ENCODE measurements at places on chromosomes 12 and 14.

DNA sequence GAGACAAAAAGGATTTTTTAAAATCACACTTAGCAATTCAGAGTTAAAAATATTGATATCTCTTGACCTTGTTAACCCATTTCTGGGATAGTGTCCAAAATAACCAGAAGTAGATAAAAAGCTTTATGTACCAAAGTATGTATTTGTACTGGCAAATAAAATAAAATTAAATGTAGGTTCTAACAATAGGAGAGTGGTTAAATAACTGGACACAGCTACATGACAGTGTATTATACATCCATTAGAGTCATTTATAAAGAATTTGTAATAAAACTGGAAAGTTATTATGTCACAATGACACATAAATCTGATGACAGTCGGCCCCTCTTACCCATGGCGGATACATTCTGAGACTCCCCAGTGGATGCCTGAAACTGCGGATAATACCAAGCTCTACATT, 34.0 kb downstream of the BMAL2 start:
- no peak overlapping the region for H3K4me3 ChIP-seq
- H3K27ac ChIP-seq, result no peak overlapping the region
- no peaks in the 10 kb centered on the region for H3K4me1 ChIP-seq
- H3K27me3 ChIP-seq, result no peaks in the 10 kb centered on the region
- no peaks in the 10 kb centered on the region for H3K36me3 ChIP-seq

- H3K36me3 ChIP-seq, result no peaks in the 10 kb centered on the region
- no peaks in the 10 kb centered on the region for H3K27me3 ChIP-seq
- peaks cover 45% of the 10 kb centered on the region for H3K4me1 ChIP-seq
- H3K4me3 ChIP-seq, result no peak overlapping the region
These were observed 402.1 kb downstream of the ZFP36L1 start for GRCh38 chr14:68390741-68391140.

DNA sequence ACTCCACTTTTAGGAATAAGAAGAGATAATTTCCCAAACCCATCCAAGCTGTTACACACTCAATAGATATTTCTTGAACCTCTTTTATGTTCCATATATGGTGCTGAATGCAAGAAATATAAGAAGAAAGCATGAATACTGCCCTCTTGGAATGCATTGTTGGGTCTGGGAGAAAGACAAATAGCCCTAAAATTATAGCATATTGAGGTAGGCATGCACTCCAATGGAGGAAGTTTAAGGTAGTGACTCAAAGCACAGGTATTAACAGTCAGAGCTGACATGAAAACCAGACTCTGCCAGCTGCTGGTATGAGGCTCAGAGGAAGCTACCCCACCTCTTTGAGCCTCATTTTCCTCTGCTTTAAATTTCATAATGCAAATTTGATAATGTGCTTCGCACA, 261.3 kb upstream of the NOS1 start:
- H3K36me3 ChIP-seq, result no peaks in the 10 kb centered on the region
- DNase-seq, result no peak
- no peak overlapping the region for H3K27ac ChIP-seq
- H3K4me1 ChIP-seq, result no peaks in the 10 kb centered on the region
- no peaks in the 10 kb centered on the region for H3K27me3 ChIP-seq

DNA sequence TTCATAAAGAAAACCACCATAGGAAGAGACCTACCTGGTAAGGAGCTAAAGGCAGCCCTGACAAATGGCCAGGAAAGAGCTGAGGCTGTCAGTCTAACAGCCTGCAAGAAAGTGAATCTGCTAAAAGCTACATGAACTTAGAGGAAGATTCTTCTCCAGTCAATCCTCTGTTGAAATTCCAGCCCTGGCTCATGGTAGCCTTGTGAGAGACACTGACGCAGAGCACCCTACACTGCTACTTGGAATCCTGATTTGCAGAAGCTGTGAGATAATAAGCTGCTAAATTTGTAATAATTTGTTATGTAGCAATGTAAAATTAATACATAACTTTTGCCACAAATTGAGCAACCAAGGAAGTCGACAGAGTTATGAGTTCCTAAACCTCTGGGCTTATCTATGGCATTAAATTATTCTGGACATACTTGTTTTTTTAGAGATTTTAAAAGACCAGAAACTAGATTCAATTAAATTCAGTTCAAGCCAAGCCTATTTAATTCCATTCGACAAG, 257.0 kb downstream of the ETNK1 start:
- H3K4me1 ChIP-seq, result no peaks in the 10 kb centered on the region
- no peak overlapping the region for H3K27ac ChIP-seq

DNA sequence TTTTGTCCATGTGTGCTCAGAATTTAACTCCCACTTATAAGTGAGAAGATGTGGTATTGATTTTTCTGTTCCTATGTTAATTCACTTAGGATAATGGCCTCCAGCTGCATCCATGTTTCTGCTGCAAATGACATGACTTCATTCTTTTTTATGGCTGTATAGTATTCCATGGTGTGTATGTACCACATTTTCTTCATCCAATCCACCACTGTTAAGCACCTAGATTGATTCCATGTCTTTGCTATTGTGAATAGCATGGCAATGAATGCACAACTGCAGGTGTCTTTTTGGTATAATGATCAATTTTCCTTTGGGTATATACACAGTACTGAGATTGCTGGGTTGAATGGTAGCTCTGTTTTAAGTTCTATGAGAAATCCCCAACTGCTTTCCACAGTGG, 657.7 kb downstream of the ETNK1 start:
- H3K27me3 ChIP-seq, result no peaks in the 10 kb centered on the region
- H3K4me1 ChIP-seq, result no peaks in the 10 kb centered on the region
- DNase-seq, result no peak
